ENCODE measurements at places on chromosomes 7 and 10. TPM values are rescaled to one million over a fixed set of nuclear protein-coding genes. Genes with fewer than 3 reads are reported as not detected.

Gene SDHAF3
- 5.0 TPM for total RNA-seq

DNA sequence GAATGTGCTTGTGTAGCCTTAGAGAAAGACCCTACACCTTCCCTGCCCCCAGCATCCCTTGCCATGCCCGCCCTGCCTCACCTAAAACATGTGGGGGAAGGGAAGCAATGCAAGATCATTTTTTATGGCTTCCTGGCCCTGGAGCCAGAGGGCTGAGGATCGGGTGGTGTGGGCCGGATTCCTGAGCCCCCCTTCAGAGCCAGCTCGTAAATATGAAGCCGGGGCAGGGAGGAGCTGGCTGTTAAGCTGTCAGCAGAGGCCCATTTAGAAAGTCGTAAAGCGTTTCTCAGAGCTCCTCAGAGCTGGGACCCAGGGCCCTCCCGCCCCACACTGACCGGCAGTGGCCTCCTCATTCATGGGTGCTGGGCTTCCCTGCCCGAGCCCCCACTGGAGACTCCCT, 23.9 kb downstream of the UNC5B start:
- H3K4me1 ChIP-seq, result peaks cover 3% of the 10 kb centered on the region
- no peak for DNase-seq
- H3K36me3 ChIP-seq, result no peaks in the 10 kb centered on the region
- no peak overlapping the region for H3K27ac ChIP-seq
- no peaks in the 10 kb centered on the region for H3K27me3 ChIP-seq
- no peak overlapping the region for H3K4me3 ChIP-seq

GRCh38 chr7:47460251-47460989, 121.5 kb downstream of the TNS3 start:
- no peaks in the 10 kb centered on the region for H3K27me3 ChIP-seq
- H3K4me1 ChIP-seq, result no peaks in the 10 kb centered on the region
- DNase-seq, result no peak
- no peak overlapping the region for H3K27ac ChIP-seq

- no peaks in the 10 kb centered on the region for H3K4me1 ChIP-seq
Observed at GRCh38 chr7:118754608-118755007, 530.1 kb downstream of the ANKRD7 start.

- no peak overlapping the region for H3K27ac ChIP-seq
- H3K4me1 ChIP-seq, result no peaks in the 10 kb centered on the region
- H3K36me3 ChIP-seq, result no peaks in the 10 kb centered on the region
Observed at GRCh38 chr7:123024989-123025758, 29.7 kb upstream of the TAS2R16 start.
